ENCODE measurements at places on chromosomes 12 and 14. TPM values are rescaled to one million over a fixed set of nuclear protein-coding genes. Genes with fewer than 3 reads are reported as not detected.

GZMB gene
- total RNA-seq, result 0.79 TPM

APOF gene
- total RNA-seq, result 109 TPM

PTPRQ gene
- total RNA-seq, result 0.08 TPM

AKAP5 gene
- 2.3 TPM for total RNA-seq

MEG3 gene
- total RNA-seq, result 485 TPM

SLC25A21 gene
- 24.3 TPM for total RNA-seq

KRT3 gene
- total RNA-seq, result not detected

- peak overlapping the region; percentile 98 for H3K27ac ChIP-seq
- H3K36me3 ChIP-seq, result no peaks in the 10 kb centered on the region
- H3K4me1 ChIP-seq, result peaks cover 10% of the 10 kb centered on the region
- DNase-seq, result no peak
These were observed 905 bp upstream of the CIPC start for GRCh38 chr14:77097006-77097699.

- H3K36me3 ChIP-seq, result no peaks in the 10 kb centered on the region
- no peaks in the 10 kb centered on the region for H3K27me3 ChIP-seq
- no peaks in the 10 kb centered on the region for H3K4me1 ChIP-seq
- no peak overlapping the region for H3K4me3 ChIP-seq
These were observed 24.5 kb downstream of the ATP2B1 start for GRCh38 chr12:89684136-89684535.

DNA sequence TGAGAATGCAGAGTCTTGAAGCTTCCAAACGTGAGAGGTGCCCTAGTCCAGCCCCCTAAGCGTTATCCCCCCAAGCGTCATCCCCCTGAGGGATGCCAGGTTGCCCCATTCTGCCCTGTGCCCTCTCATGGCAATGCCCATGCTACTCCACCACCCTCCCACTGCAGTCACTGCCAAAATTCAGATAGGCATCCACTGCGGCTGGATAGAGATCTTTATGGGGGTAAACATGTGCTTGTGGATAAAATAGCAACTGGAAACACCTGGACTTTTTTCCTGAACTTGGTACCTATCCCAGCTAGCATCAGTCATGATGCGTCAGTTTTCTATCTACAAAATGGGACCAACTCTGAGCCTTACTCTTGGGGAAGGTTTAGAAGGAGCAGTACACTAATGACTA, 92.7 kb upstream of the HOXC13 start:
- no peaks in the 10 kb centered on the region for H3K36me3 ChIP-seq
- no peak for DNase-seq
- H3K27me3 ChIP-seq, result no peaks in the 10 kb centered on the region
- H3K4me3 ChIP-seq, result no peak overlapping the region
- no peak overlapping the region for H3K27ac ChIP-seq

DNA sequence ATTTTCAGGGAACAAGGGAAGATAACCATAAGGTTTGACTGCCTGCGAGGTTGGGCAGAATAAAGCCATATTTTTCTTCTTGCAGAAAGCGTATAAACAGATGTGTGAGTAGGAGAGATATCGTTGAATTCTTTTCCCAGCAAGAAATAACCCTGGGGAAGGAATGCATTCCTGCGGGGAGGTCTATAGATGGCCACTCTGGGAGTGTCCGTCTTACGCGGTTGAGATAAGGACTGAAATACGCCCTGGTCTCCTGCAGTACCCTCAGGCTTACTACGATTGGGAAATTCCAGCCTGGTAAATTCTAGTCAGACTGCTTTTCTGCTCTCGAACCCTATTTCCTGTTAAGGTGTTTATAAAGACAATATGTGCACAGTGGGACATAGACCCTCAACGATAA, 225.0 kb downstream of the LRIG3 start:
- H3K27ac ChIP-seq, result no peak overlapping the region
- no peaks in the 10 kb centered on the region for H3K36me3 ChIP-seq
- H3K4me3 ChIP-seq, result no peak overlapping the region
- H3K4me1 ChIP-seq, result no peaks in the 10 kb centered on the region

- H3K4me1 ChIP-seq, result no peaks in the 10 kb centered on the region
- DNase-seq, result no peak
- no peaks in the 10 kb centered on the region for H3K36me3 ChIP-seq
- no peak overlapping the region for H3K27ac ChIP-seq
- no peak overlapping the region for H3K4me3 ChIP-seq
- H3K27me3 ChIP-seq, result no peaks in the 10 kb centered on the region
These were observed 4.9 kb downstream of the B4GALNT3 start for GRCh38 chr12:464484-465267.

- no peaks in the 10 kb centered on the region for H3K27me3 ChIP-seq
- DNase-seq, result no peak
- no peak overlapping the region for H3K4me3 ChIP-seq
- no peaks in the 10 kb centered on the region for H3K36me3 ChIP-seq
- H3K27ac ChIP-seq, result no peak overlapping the region
- no peaks in the 10 kb centered on the region for H3K4me1 ChIP-seq
These were observed 116.1 kb downstream of the C12orf42 start for GRCh38 chr12:103379670-103380069.

- no peaks in the 10 kb centered on the region for H3K27me3 ChIP-seq
- H3K4me1 ChIP-seq, result no peaks in the 10 kb centered on the region
- H3K36me3 ChIP-seq, result no peaks in the 10 kb centered on the region
- no peak for DNase-seq
- H3K4me3 ChIP-seq, result no peak overlapping the region
- H3K27ac ChIP-seq, result no peak overlapping the region
These were observed 28.0 kb downstream of the NELL2 start for GRCh38 chr12:44847888-44848702.

DNA sequence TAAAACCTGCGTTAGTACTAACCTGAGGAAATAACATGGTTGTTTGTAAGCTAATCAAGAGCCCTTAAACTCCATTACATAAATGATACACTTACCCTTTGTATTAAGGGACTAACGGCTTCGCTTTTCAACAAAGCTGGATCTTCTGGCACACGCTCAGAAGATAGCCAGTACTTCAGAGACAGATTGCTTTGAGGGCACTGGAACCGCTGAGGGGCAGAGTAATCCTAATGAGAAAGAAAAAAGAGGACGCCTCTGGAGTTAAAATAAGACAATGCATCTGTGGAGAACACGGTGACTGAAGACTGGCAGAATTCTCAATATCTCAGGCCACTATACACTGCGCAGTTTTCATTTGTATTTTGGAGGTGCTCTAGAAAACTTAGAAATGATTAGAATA, 1.5 kb upstream of the KTN1 start:
- H3K27me3 ChIP-seq, result no peaks in the 10 kb centered on the region
- H3K36me3 ChIP-seq, result no peaks in the 10 kb centered on the region
- DNase-seq, result no peak

- H3K4me1 ChIP-seq, result no peaks in the 10 kb centered on the region
- no peak overlapping the region for H3K4me3 ChIP-seq
- H3K27me3 ChIP-seq, result no peaks in the 10 kb centered on the region
- no peak overlapping the region for H3K27ac ChIP-seq
- H3K36me3 ChIP-seq, result peaks cover 39% of the 10 kb centered on the region
- no peak for DNase-seq
These were observed 17.4 kb downstream of the DDX54 start for GRCh38 chr12:113167868-113168267.

DNA sequence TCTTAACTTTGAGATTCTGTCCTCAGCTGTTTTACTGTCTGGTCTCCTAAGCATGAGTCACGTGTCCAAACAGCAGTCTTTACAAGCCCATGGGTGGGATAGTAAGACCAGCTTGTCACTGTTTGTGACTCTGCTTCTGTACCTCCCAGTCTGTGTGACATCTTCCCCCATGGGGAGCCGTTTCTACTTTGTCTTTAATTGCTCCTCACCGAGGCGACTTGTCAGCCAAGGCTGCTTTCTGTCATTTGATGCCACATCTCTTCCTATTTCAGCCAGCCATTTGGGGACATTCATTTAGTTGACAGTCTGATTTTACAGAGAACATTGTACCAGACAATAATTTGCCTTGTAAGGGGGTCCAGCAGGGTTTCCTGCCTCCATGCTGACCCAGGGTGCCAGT, 534.8 kb downstream of the NRXN3 start:
- no peaks in the 10 kb centered on the region for H3K4me1 ChIP-seq
- H3K27me3 ChIP-seq, result peaks cover 2% of the 10 kb centered on the region
- H3K27ac ChIP-seq, result no peak overlapping the region
- no peak for DNase-seq
- no peak overlapping the region for H3K4me3 ChIP-seq

DNA sequence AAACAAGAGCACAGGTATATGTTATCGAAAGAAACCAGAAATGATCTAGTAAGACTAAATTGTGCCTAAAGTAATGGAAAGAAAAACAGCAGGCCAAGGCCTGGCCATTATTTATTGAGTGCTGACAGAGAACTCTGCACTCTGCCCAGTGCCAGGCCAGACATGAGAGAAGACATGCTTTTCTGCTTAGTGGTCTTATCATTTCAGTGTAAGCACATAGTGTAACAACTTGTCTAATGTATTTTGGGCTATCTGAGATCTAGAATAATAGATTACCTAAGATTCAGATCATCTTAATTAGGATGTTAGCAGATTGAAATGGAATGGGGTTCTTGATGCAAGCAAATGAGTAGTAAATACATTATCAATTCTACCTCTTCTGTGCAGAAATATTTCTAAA, 278.3 kb downstream of the AKAP6 start:
- no peak overlapping the region for H3K4me3 ChIP-seq
- no peak overlapping the region for H3K27ac ChIP-seq
- DNase-seq, result no peak
- no peaks in the 10 kb centered on the region for H3K4me1 ChIP-seq
- H3K36me3 ChIP-seq, result no peaks in the 10 kb centered on the region
- no peaks in the 10 kb centered on the region for H3K27me3 ChIP-seq

DNA sequence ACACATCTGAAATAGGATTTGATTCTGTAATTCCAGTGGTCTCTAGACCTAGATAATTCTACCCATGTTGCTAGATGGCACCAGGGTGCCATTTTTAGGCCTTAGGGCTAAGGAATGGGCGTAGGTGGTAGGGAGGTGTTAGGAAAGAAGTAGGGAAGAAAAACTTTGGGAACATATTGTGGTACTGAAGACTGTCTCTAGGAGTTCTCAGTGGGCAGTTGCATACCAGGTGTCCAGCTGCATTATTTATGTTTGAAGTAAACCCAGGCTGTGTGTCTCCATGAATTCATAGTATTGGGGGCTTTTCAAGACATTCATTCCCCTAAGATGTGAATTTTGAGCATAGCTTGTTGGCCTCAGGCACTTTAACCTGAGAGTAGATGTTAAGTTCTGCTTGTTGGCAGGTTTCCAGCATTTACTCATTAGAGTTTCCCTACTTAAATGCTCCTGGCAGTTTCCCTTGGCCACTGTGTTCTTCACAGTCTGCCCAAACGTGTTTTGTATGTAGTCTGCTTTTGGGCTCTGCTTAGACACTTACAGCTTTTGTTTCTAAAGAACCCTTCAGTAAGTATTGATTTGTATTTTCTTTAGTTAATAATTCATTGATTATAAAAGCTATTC, 31.5 kb upstream of the CCT2 start:
- no peaks in the 10 kb centered on the region for H3K27me3 ChIP-seq
- H3K4me1 ChIP-seq, result peaks cover 26% of the 10 kb centered on the region
- peaks cover 2% of the 10 kb centered on the region for H3K36me3 ChIP-seq
- DNase-seq, result no peak
- H3K27ac ChIP-seq, result no peak overlapping the region

Data from liver (tissue), 10 donors.